ENCODE measurements at places on chromosomes 4 and X.

- DNase-seq = no peak
Observed at GRCh38 chr4:108830509-108831244, 67.8 kb upstream of the ETNPPL start.

- DNase-seq = no peak
Observed at GRCh38 chrX:148426467-148426866, 74.0 kb upstream of the AFF2 start.

DNA sequence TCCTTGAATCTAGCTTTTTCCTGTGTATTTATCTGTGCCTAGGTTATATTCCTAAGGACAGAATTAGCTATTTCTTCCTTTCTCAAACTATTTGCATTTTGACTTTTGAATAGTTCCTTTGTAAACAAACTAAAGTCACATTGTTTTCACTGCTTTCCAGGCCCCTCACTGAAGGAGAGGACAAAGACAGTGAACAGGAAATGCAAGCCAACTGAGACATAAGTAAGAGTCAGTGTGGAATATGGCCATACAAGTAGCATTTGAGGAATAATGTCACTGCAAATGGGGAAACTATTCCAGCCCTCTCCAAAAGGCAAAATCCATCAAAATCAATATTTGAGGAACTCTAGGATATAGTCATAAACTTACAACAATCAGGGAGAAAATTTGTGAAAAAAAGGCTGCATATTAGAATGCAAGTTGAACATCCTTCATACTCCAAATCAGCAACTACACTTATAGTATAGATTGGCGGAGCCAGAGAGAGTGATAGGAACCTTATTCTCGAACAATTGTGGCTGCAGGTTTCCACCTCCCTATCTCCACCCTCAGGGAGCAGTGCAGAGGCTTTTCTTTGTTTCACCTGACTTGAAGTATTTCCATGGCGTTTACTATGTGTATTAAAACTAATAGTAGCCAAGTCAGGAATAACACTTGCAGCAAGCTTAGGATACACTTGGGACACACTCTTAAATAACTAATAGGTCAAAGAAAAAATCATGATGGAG, 1110.4 kb upstream of the ADGRL3 start:
- DNase-seq = no peak

GRCh38 chr4:154024097-154024694, 235.3 kb upstream of the SFRP2 start:
- no peak for DNase-seq

DNA sequence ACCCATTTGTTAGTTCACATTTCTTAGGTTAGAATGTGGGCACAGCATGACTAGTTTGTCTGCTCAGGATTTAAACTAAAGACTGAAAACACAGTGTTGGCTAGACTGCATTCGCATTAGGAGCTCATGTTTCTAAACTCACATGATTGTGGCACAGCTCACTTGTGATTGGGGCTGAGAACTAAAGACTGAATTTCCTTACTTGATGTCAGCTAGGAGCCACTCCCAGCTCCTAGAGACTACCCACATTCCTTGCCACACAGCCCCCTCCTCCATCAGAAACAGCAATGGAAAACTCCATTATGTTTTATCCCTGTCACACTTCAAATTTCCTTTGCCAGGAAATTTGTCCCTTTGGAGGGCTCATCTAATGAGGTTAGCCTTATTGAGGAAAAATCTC, 170.2 kb upstream of the NUDT6 start:
- DNase-seq = no peak

GRCh38 chrX:26722666-26723428, 506.9 kb downstream of the MAGEB5 start:
- no peak for DNase-seq

GRCh38 chr4:15848191-15848842, 70.2 kb downstream of the CD38 start:
- DNase-seq = no peak

GRCh38 chr4:87511500-87511899, 17.7 kb downstream of the SPARCL1 start:
- no peak for DNase-seq

GRCh38 chrX:137847376-137847775, 281.4 kb downstream of the ZIC3 start:
- DNase-seq = no peak

GRCh38 chrX:108590496-108590895, 145.9 kb downstream of the IRS4 start:
- no peak for DNase-seq

GRCh38 chr4:174210952-174211490, 72.4 kb downstream of the FBXO8 start:
- DNase-seq = no peak

DNA sequence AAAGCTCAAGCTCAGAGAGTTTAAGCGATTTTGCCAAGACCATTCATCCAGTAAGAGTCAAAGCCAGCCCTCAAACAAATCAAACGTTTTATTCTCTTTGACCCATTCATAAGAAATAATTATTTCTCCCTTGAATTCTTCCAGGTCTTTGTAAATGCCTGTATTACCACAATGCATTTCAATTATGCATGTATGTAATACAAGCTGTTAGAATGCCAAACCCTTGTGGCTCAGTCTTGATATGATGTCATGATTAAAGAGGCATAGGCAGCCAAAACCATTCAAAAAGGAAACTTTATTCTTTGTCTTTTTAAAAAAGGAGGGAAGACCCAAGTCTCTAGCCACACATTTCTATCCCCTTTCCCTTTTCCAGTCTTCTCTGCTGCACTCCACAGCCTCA, 56.5 kb upstream of the PGM2 start:
- DNase-seq = no peak

GRCh38 chrX:129786210-129786651, 6.5 kb downstream of the SASH3 start:
- no peak for DNase-seq

DNA sequence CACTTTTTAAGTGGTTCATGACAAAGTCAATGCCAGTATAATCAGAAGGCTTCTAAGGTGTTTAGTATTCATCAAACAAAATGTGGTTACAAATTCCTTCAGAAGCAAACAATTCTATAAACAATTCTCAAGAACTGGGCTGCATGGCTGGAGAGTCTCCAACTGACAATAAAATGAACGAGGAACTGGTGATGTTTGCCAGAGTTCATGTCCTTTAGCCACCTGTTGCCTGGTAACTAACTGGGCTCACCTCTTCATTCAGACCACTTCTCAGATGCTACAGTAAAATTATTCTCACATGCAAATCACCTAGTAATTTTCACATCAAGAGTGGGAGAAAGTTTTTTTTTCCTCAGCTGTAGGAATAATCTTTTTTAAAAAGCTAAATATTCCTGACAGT, 53.3 kb downstream of the CAMK2D start:
- DNase-seq = no peak

DNA sequence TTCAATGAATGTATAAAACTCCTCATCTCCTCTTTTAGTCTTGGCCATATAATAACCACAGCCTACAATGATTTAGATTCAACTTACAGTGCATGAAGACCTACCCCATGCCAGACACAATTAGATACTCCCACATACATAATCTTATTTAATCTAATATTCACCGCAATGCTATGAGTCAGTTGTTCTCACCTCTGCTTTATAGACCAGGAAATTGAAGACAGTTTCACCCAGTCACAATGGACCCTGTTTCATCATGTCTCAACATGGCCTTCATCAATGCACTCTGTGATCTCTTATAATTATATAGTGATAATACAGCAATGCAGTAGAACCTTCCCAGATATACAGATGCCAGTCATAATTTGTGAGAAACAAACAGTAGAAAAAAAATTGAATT, 148.6 kb downstream of the PARM1 start:
- no peak for DNase-seq

GRCh38 chrX:41351923-41352322, 18.0 kb downstream of the DDX3X start:
- no peak for DNase-seq

GRCh38 chrX:153209347-153209746, 30.3 kb downstream of the MAGEA1 start:
- DNase-seq = no peak

GRCh38 chr4:52670121-52670520, 11.0 kb upstream of the USP46 start:
- no peak for DNase-seq

GRCh38 chr4:7717946-7718490, 221.6 kb downstream of the AFAP1 start:
- DNase-seq = no peak

- no peak for DNase-seq
Observed at GRCh38 chrX:108165383-108166111, 74.0 kb downstream of the ATG4A start.

DNA sequence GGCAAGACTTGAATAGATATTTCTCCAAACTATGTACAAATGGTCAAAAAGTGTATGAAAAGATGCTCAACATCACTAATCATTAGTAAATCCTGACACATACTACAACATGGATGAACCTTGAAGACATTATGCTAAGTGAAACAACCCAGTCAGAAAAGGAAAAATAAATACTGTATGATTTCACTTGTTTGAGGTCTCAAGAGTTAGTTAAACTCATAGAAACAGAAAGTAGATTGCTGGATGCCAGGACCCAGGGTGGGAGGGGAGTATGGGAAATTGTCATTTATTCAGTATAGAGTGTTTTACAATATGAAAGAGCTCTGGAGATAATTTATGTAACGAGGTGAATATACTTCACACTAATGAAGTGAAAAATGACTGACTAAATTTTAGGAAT, 32.4 kb downstream of the PRMT9 start:
- DNase-seq = no peak

DNA sequence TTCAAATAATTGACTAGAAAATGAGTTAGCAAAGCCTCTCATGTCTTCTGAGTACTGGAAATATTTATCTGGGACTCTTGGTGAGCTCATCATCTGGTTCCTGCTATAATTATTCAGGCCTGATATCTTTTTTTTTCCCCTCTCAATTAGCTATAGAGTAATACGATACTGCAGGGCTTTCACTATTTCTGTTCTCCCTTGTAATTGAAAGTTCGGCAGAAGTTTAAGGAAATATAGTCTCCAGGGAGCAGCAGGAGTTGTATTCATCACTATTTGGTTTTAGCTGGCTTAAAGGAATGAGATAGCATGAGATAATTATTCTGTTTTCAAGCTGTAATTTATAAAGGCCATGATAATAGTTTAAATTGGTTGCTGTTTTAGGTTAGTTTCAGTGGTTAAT, 378.6 kb upstream of the EPHA5 start:
- no peak for DNase-seq

- DNase-seq = no peak
Observed at GRCh38 chr4:93359586-93359985, 469.0 kb upstream of the ATOH1 start.

DNA sequence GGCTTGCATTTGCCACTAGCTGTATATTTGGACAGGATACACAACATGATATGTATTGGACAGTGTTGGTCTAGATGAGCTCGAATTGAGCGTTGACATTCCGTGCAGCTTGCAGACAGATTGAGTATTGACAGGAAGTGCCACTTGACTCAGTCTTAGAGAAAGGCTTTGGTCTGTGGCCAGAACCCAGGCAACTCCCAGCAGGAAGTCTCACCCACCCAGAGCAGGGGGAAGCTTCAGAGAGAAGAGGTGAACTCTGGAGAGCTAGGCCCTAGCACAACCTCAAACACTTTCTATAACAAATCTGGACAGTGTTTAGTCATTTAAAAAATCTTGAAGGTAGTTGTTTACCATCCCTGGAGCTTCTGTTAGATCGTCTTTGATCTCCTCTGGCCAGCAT, 280.5 kb downstream of the FBXW7 start:
- no peak for DNase-seq

DNA sequence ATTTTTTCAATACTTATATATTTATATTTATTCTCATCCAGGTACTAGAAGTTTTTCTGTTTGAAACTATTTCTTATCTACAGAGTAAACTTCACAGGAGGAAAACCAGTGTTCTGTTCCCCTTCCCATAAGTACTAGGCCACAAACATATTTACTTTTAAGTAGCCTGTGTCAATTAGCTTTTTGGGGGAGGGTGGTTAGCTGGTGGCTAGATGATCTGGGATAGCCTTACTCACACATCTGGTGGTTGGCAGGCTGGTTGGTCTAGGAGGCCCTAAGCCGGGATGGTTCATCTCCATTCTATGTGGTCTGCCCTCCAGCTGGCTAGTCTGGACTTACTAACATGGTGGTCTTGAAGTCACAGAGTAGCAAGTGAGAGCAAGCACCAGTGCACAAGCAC, 6.2 kb downstream of the JADE3 start:
- no peak for DNase-seq

- no peak for DNase-seq
Observed at GRCh38 chrX:100883654-100884053, 9.5 kb upstream of the NOX1 start.

DNA sequence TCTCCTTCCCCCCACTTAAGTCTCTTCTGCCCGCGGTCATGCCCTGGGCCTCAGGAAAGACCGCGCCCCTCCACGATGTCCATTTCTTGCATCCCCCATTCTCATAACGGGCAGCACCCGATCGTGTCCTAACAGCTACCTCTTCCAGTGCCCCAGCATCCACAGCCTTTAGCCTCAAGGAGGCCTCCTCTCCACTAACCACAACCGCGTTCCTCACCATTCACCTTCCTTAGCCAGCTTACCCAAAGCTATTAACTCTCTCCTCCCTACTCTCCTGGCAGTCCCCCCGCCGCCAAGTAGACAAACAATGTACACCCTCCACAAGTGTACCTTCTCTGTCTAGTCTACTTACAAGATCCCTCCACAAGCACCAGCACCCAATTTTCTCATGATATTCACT, 58.6 kb upstream of the PAGE5 start:
- no peak for DNase-seq

- no peak for DNase-seq
Observed at GRCh38 chrX:77548751-77549150, 101.6 kb downstream of the FGF16 start.

GRCh38 chrX:13067773-13068172, 23.4 kb upstream of the FAM9C start:
- DNase-seq = no peak

GRCh38 chr4:3736806-3737205, 29.4 kb upstream of the ADRA2C start:
- no peak for DNase-seq

GRCh38 chr4:175657571-175657970, 154.5 kb downstream of the GPM6A start:
- no peak for DNase-seq

GRCh38 chr4:141933978-141934377, 297.6 kb downstream of the IL15 start:
- DNase-seq = no peak

- DNase-seq = no peak
Observed at GRCh38 chrX:117707948-117708743, 408.5 kb downstream of the KLHL13 start.

All from stimulated activated CD4-positive, alpha-beta T cell treated with anti-CD3 and anti-CD28 coated beads, TNF-alpha, amount 100 ng/mL, for 24 hours (primary cell).